Endothelial cell of umbilical vein (primary cell): ENCODE measurements at places on chromosomes 1 and 21. TPM values are rescaled to one million over a fixed set of nuclear protein-coding genes. Genes with fewer than 3 reads are reported as not detected.

GRCh38 chr1:201191653-201192260 lies 1.1 kb downstream of the IGFN1 start:
- no peak overlapping the region for H3K4me3 ChIP-seq
- peak; percentile 13 for DNase-seq
- no peaks in the 10 kb centered on the region for H3K4me1 ChIP-seq
- H3K36me3 ChIP-seq = no peaks in the 10 kb centered on the region
- no peak overlapping the region for H3K27ac ChIP-seq

- no peak overlapping the region for H3K4me3 ChIP-seq
- H3K27me3 ChIP-seq = no peaks in the 10 kb centered on the region
- H3K27ac ChIP-seq = no peak overlapping the region
- DNase-seq = no peak
- no peaks in the 10 kb centered on the region for H3K36me3 ChIP-seq
Measured at GRCh38 chr1:41765152-41765551, 153.6 kb downstream of the HIVEP3 start.

DNA sequence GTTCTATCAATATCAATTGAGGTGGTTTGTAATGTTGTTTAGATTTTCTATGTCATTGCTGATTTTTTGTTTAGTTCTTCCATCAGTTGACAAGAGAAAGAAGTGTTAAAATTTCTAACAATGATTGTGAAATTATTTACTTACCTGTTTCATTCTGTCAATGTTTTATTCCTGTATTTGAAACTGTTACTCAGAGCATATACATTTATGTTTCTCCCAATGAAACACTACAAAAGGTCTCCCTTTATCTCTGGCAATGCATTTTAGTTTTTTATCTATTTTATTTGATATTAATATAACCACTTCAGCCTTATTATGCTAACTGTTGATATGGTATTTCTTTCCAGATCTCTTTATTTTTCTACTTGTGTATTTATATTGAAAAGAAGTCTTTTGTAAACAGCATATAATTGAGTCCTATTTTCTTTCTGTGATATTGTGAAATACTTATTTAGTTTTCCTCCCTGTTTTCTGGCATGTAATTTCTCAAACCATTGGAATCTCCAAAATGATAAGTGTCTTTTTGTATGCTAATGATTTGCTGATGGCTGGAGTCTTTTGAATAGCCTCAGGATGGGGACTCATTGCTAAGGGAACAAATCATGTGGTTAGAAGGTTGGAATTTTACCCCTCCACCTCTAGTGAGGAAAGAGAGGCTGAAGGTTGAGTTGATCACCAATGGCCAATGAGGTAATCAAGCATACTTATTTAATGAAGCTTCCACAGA lies 122.0 kb downstream of the ADSS2 start:
- no peaks in the 10 kb centered on the region for H3K27me3 ChIP-seq
- no peak overlapping the region for H3K4me3 ChIP-seq
- no peak for DNase-seq

The ZNF648 gene
- total RNA-seq = not detected in 2 replicates

- H3K36me3 ChIP-seq = no peaks in the 10 kb centered on the region
- no peak overlapping the region for H3K4me3 ChIP-seq
- no peak for DNase-seq
- no peak overlapping the region for H3K27ac ChIP-seq
- no peaks in the 10 kb centered on the region for H3K27me3 ChIP-seq
Measured at GRCh38 chr1:14452551-14452950, 145.9 kb upstream of the KAZN start.

The TSACC gene
- 0.69 TPM in 1 of 2 replicates, not detected in the other for total RNA-seq

GRCh38 chr1:63023171-63023570 lies 239.2 kb downstream of the ATG4C start:
- H3K27me3 ChIP-seq = no peaks in the 10 kb centered on the region
- H3K4me3 ChIP-seq = no peak overlapping the region
- H3K36me3 ChIP-seq = no peaks in the 10 kb centered on the region
- H3K27ac ChIP-seq = no peak overlapping the region
- no peak for DNase-seq
- no peaks in the 10 kb centered on the region for H3K4me1 ChIP-seq
